Lower leg skin (tissue), 4 donors: ENCODE measurements at places on chromosomes 5 and 9. TPM values are rescaled to one million over a fixed set of nuclear protein-coding genes. Genes with fewer than 3 reads are reported as not detected.

The ZDHHC11B gene
- 3.8 TPM for total RNA-seq

The IFNK gene
- total RNA-seq = not detected

The SH2D3C gene
- 8.5 TPM for total RNA-seq

The IL13 gene
- total RNA-seq = not detected

The SPACA9 gene
- total RNA-seq = 14.3 TPM

The STC2 gene
- 15.7 TPM for total RNA-seq

The PDCD1LG2 gene
- 1.3 TPM for total RNA-seq

The SMIM32 gene
- not detected for total RNA-seq

The OTULINL gene
- 10.9 TPM for total RNA-seq

The QRFP gene
- not detected for total RNA-seq

The CAMK2A gene
- total RNA-seq = not detected

The ORM1 gene
- not detected for total RNA-seq

The PDE6A gene
- 0.04 TPM for total RNA-seq

The TEX48 gene
- total RNA-seq = not detected

The IL9 gene
- total RNA-seq = not detected

The NOTCH1 gene
- 79.7 TPM for total RNA-seq

The CEP120 gene
- total RNA-seq = 9.1 TPM

The RMRP gene
- 15,269 TPM for total RNA-seq

The PFN3 gene
- not detected for total RNA-seq

The SLC2A6 gene
- not detected for total RNA-seq

The ANKH gene
- 84.8 TPM for total RNA-seq

The SURF2 gene
- total RNA-seq = 31.2 TPM

The CNTNAP3B gene
- 22.4 TPM for total RNA-seq

The PCDHGA2 gene
- 1.9 TPM for total RNA-seq

The ADRA1B gene
- total RNA-seq = not detected

The IL11RA gene
- 37.7 TPM for total RNA-seq

The F2RL1 gene
- 58.9 TPM for total RNA-seq

The PCDHGC3 gene
- 80.8 TPM for total RNA-seq
